ENCODE measurements at places on chromosomes 3 and 15.

GRCh38 chr3:34842706-34843480 is 796.4 kb upstream of the ARPP21 start:
- DNase-seq, result no peak

DNA sequence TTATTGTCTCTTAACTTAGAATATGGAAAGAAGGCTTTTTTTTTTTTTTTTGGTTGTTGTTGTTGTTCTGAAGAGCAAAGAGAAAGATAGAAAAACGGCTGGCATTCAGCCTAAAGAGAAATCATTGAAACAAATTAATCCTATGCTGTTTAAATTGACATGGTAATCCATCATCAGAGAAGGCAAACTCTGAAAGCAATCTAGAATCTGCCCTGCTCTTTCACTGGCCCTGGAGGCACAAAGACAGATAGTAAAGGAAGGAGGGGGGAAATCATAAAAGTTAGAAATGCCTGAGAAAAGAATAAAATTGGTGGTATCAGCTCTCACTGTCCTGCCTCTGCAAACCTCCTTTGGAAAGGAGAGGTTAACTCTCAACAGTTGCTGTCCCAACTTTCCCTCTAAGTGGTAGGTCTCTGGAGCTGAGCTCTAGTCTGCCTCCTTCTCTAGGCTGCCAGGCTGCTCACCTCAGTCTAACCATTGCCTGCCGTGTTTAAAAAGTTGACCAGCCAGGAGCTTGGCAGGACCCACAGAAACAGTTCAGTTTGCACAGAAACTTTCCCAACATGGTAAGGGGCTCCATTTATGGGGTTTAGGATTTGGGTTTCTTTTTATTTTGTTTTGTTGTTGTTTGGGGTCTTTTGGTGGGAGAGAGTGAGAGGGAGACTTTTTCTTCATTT is 13.4 kb upstream of the NR2F2 start:
- DNase-seq, result no peak

- no peak for DNase-seq
These were observed 146.1 kb downstream of the UACA start for GRCh38 chr15:70617076-70617910.

DNA sequence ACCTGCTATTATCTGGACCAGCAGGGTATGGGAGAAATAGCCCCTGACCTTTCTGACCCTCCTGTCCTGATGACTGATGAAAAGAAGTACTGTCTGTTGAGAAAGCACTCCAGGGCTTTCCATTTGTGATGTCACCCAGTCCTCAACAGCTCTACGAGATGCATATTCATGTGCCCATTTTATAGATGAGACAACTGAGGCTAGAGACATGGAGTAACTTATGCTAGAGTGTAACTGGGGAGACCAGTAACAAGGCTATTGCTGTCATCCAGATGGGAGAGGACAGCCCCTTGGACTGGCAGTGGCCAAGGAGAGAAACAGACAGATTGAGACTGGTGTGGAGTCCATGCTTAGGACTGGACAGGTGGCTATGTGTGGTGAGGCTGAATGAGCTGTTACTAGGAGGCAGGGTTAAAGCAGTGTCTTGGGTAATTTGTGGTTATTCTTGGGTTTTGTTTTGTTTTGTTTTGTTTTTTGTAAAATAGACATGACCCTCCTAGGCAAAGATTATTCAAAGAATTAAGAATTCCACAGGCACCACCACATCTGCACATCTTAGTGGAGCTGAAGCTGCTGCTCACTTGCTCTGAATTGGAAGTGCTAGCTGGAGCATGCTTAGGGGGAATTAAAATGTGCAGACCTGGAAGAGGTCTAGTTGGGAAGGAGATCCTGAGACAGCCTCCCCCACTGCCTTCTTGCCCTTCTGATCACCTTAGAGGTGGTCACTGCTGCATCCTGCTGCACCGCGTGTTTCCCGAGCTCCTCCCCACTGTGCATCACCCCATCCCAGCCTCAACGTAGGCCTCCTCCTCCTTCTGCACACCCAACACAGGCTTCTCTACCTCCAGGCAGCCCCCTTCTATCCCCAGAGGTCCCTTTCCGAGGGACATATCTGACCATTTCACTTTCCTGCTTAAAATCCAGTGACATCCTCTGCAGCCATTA is 8.4 kb downstream of the HRH1 start:
- DNase-seq, result no peak

DNA sequence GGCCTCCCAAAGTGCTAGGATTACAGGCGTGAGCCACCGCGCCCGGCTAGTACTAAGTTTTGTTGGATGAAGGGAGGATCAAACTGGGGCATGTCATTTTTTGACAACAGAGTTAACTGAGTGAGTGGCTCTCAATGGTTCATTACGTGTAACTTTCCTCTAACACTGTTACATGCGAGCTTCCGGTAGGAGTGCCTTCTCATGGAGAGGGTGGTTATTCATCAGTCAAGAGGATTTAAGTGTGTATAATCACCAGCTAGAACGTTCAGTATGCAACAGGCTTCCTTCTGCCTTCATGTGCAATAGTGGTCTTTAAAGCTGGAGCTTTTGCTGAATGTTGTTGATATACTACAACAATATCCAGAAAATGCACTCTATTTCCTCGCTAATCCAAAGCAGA is 19.1 kb upstream of the GOLGA8A start:
- DNase-seq, result no peak

- DNase-seq, result peak; percentile 8
These were observed 178.0 kb downstream of the NSMCE3 start for GRCh38 chr15:29091666-29092065.

DNA sequence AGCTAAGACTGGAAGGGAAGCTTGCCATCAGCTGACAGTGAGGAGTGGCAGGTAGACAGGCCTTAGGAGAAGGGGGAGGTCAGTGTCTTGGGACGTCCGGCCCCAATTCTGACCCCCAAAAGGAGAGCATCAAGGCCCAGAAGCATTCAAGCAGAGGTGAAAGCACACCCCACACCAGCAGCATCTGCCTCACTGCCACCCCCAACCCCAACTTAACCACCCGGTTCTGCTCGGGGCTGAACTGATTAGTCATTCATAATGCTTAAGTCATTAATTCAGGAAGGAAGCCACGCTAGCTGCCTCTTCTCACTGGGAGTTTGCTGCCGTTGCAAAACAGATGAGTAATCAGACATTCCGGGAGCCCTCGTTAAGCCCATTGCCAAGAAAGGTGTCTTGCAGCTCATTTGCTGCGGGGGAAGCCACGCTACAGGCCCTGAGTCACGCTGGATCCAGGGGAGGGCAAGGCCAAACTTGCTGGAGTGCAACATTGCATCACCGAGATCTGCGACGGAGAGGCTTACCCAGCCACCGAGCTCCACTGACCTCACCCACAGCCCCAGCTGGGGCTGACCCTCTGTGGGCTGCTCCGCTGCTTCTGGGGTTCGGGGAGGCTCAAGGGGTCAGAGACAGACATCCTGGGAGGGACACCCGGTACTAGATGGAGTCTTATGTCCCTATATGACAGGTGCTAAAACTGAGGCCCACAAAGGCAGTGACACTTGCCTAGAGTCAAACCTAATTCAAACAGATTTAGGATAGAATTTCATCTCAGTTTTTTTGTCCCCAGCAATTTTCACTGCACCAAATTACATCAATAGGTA is 46.4 kb upstream of the HES1 start:
- DNase-seq, result peak; percentile 44

GRCh38 chr3:157099326-157100095 is 60.4 kb downstream of the CCNL1 start:
- DNase-seq, result no peak

DNA sequence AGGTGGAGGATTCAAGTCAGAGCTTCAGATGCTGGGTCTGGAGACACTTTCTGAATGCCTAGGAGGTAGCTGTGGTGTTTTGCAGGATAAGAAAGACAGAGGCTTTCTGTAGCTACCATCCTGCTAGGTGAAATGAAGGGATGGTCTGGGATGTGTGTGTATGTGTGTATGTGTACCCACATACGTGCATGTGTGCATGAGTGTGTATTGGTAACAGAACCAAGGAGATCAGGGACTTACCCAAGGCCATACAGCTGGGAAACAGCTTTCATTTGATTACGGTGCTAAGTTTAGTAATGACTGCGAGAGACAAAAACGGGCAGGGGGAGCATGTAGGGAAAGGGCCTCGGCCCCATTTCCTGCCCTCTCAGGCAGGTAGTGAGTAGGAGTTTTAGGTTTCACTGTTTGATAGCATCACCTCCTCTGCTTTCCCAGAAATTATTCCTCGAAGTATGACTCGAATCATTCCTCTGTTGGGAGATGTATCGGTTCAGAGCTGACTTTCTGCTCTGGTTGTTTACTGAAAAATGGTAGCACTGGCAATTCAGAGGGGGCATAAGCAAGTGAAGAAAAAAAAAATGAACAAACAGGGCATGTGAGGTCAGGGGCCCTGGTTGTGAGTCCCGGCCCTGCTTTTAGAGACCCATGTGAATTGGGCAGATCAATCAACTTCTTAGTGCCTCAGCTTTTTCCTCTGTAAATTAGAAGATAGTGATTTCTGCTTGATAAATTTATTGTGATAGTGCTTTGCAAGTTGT is 130.7 kb downstream of the LPP start:
- no peak for DNase-seq

- DNase-seq, result no peak
These were observed 64.8 kb downstream of the ARIH1 start for GRCh38 chr15:72538931-72539330.
